ENCODE measurements at places on chromosomes 6 and 20. TPM values are rescaled to one million over a fixed set of nuclear protein-coding genes. Genes with fewer than 3 reads are reported as not detected.

C6orf163 gene
- total RNA-seq: 2.0 TPM

KIAA1755 gene
- total RNA-seq: 0.16 TPM

SMIM13 gene
- 9.7 TPM for total RNA-seq

CD93 gene
- total RNA-seq: 0.05 TPM

DNA sequence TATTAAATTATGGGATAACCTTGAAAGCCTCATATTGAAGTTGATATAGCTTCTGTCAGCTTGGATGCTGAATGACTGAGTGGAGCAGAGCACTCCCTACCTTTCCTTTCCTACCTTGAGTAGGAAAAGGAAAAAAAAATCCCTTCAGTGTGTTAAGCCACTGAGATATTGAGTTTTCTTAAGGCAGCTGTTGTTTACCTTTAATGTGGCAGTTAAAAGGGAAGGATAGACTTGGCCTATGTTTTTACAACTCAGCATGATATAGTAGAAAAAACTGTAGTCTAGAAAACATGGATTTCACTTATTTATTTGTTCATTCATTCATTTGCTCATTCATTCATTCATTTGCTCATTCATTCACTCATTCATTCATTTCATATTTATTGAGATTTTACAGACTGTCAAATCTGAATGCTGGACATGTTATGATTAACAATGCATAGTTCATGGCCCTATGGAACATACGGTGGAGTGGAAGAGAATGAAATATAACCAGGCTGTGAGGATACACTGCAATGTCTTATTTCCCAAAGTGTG is 131.5 kb upstream of the MAN1A1 start:
- H3K4me3 ChIP-seq: no peak overlapping the region
- H3K27me3 ChIP-seq: no peaks in the 10 kb centered on the region
- H3K36me3 ChIP-seq: no peaks in the 10 kb centered on the region
- H3K27ac ChIP-seq: no peak overlapping the region
- no peak for DNase-seq

GRCh38 chr6:26271668-26272024 is 93.4 kb upstream of the BTN3A2 start:
- no peak overlapping the region for H3K4me3 ChIP-seq
- no peak overlapping the region for H3K27ac ChIP-seq
- DNase-seq: no peak
- peaks cover 36% of the 10 kb centered on the region for H3K4me1 ChIP-seq
- 0 out of 2 replicates have a peak, but pooled peaks cover 3% of the 10 kb centered on the region for H3K36me3 ChIP-seq

- H3K27ac ChIP-seq: no peak overlapping the region
- no peaks in the 10 kb centered on the region for H3K36me3 ChIP-seq
- no peak for DNase-seq
- H3K4me1 ChIP-seq: peaks cover 8% of the 10 kb centered on the region
These were observed 45.5 kb downstream of the ANKS1A start for GRCh38 chr6:34934516-34934915.

GRCh38 chr6:148195511-148195910 is 147.1 kb upstream of the SASH1 start:
- no peaks in the 10 kb centered on the region for H3K36me3 ChIP-seq
- no peak overlapping the region for H3K27ac ChIP-seq
- peaks cover 9% of the 10 kb centered on the region for H3K4me1 ChIP-seq
- no peak for DNase-seq
- H3K27me3 ChIP-seq: no peaks in the 10 kb centered on the region
- no peak overlapping the region for H3K4me3 ChIP-seq

GRCh38 chr6:40535110-40535818 is 51.9 kb downstream of the LRFN2 start:
- peaks cover 2% of the 10 kb centered on the region for H3K27me3 ChIP-seq
- H3K4me3 ChIP-seq: no peak overlapping the region
- no peak overlapping the region for H3K27ac ChIP-seq
- peaks cover 19% of the 10 kb centered on the region for H3K4me1 ChIP-seq
- no peak for DNase-seq

GRCh38 chr6:3281631-3282475 is 23.1 kb downstream of the PSMG4 start:
- H3K4me3 ChIP-seq: no peak overlapping the region
- DNase-seq: peak; percentile 16
- peak overlapping the region; percentile 92 for H3K27ac ChIP-seq
- H3K36me3 ChIP-seq: peaks cover 35% of the 10 kb centered on the region
- peaks cover 25% of the 10 kb centered on the region for H3K4me1 ChIP-seq

- H3K27ac ChIP-seq: no peak overlapping the region
- DNase-seq: no peak
- H3K4me1 ChIP-seq: peaks cover 9% of the 10 kb centered on the region
- H3K4me3 ChIP-seq: no peak overlapping the region
- no peaks in the 10 kb centered on the region for H3K27me3 ChIP-seq
- H3K36me3 ChIP-seq: no peaks in the 10 kb centered on the region
These were observed 186.7 kb downstream of the RPS12 start for GRCh38 chr6:133001040-133001565.

- no peaks in the 10 kb centered on the region for H3K27me3 ChIP-seq
- DNase-seq: no peak
- no peak overlapping the region for H3K4me3 ChIP-seq
- H3K4me1 ChIP-seq: peaks cover 5% of the 10 kb centered on the region
These were observed 51.9 kb downstream of the IBTK start for GRCh38 chr6:82195619-82196018.

- H3K4me3 ChIP-seq: no peak overlapping the region
- DNase-seq: no peak
- no peaks in the 10 kb centered on the region for H3K36me3 ChIP-seq
- no peak overlapping the region for H3K27ac ChIP-seq
These were observed 203.0 kb downstream of the KCNQ5 start for GRCh38 chr6:72824833-72825232.

All from WTC11 (cell line).